Endothelial cell of coronary artery (primary cell): ENCODE measurements at places on chromosomes 16 and 17. TPM values are rescaled to one million over a fixed set of nuclear protein-coding genes. Genes with fewer than 3 reads are reported as not detected.

Gene FBXW10B
- total RNA-seq: 0.09 TPM in 2 replicates

Gene TNFRSF17
- total RNA-seq: not detected in 2 replicates

Gene ABCC12
- total RNA-seq: not detected in 2 replicates

Gene WNT3
- total RNA-seq: 1.4 and 1.6 TPM in 2 replicates

Gene PARD6A
- total RNA-seq: 2.4 and 2.6 TPM in 2 replicates

Gene ACSM2B
- total RNA-seq: under 0.01 TPM in 1 of 2 replicates, not detected in the other

Gene FGF11
- 0.09 and 0.94 TPM in 2 replicates for total RNA-seq

Gene TLCD3B
- total RNA-seq: 0.09 TPM in 2 replicates

Gene HEATR9
- not detected in 2 replicates for total RNA-seq

Gene TBC1D3I
- total RNA-seq: under 0.01 and 0.38 TPM in 2 replicates

Gene TBC1D3
- not detected in 2 replicates for total RNA-seq

Gene NUBP1
- total RNA-seq: 18.4 and 25.7 TPM in 2 replicates

Gene SSTR5
- total RNA-seq: under 0.01 TPM in 1 of 2 replicates, not detected in the other

Gene PRSS36
- 0.09 and 0.27 TPM in 2 replicates for total RNA-seq

Gene NPIPA7
- total RNA-seq: 0.09 and 1.2 TPM in 2 replicates

Gene PRR29
- total RNA-seq: 0.27 and 0.28 TPM in 2 replicates

Gene CHD9NB
- total RNA-seq: 1.1 and 1.8 TPM in 2 replicates

Gene DNASE1L2
- total RNA-seq: 0.27 and 0.94 TPM in 2 replicates

Gene KRT24
- not detected in 2 replicates for total RNA-seq

Gene SDR42E1
- 0.36 and 0.66 TPM in 2 replicates for total RNA-seq

Gene IGF2BP1
- total RNA-seq: 1.6 and 4.2 TPM in 2 replicates

Gene ARL2BP
- 52.5 and 72.0 TPM in 2 replicates for total RNA-seq

Gene SLC38A8
- not detected in 2 replicates for total RNA-seq

Gene NGFR
- under 0.01 TPM in 2 replicates for total RNA-seq

Gene DRG2
- total RNA-seq: 38.8 and 40.3 TPM in 2 replicates

Gene FBXL19
- total RNA-seq: 21.0 and 21.5 TPM in 2 replicates

Gene SNRNP25
- total RNA-seq: 21.6 and 45.2 TPM in 2 replicates

Gene OTOP3
- total RNA-seq: not detected in 2 replicates

Gene MPV17L
- total RNA-seq: 0.09 and 0.18 TPM in 2 replicates

Gene CCL14
- 6.1 and 7.1 TPM in 2 replicates for total RNA-seq

Gene NR1D1
- 0.54 and 0.75 TPM in 2 replicates for total RNA-seq

Gene ABCA10
- 0.72 and 0.75 TPM in 2 replicates for total RNA-seq

Gene PAQR4
- total RNA-seq: 7.1 and 12.1 TPM in 2 replicates

Gene KCNH4
- under 0.01 TPM in 2 replicates for total RNA-seq

Gene HID1
- 8.3 and 11.5 TPM in 2 replicates for total RNA-seq

Gene IL4R
- 25.9 and 46.7 TPM in 2 replicates for total RNA-seq

Gene TMEM235
- 0.09 and 0.28 TPM in 2 replicates for total RNA-seq

Gene NHLRC4
- total RNA-seq: 1.0 and 1.3 TPM in 2 replicates

Gene SPECC1
- total RNA-seq: 3.5 and 5.4 TPM in 2 replicates

Gene NRN1L
- total RNA-seq: not detected in 2 replicates

Gene PRSS33
- not detected in 2 replicates for total RNA-seq

Gene HOXB1
- total RNA-seq: not detected in 2 replicates

Gene NPIPA8
- 0.47 TPM in 1 of 2 replicates, not detected in the other for total RNA-seq

Gene PRSS53
- total RNA-seq: 0.45 and 1.8 TPM in 2 replicates

Gene CREBBP
- total RNA-seq: 13.7 and 21.9 TPM in 2 replicates

Gene NPIPB8
- 0.36 TPM in 1 of 2 replicates, not detected in the other for total RNA-seq

Gene IRX5
- total RNA-seq: 0.09 and 0.85 TPM in 2 replicates

Gene TAF1C
- 15.7 and 23.1 TPM in 2 replicates for total RNA-seq

Gene SMIM36
- not detected in 2 replicates for total RNA-seq

Gene ZFPM1
- total RNA-seq: 1.7 and 2.8 TPM in 2 replicates

Gene BRCA1
- total RNA-seq: 9.9 and 18.0 TPM in 2 replicates
